ENCODE measurements at places on chromosomes 2 and 18. TPM values are rescaled to one million over a fixed set of nuclear protein-coding genes. Genes with fewer than 3 reads are reported as not detected.

DNA sequence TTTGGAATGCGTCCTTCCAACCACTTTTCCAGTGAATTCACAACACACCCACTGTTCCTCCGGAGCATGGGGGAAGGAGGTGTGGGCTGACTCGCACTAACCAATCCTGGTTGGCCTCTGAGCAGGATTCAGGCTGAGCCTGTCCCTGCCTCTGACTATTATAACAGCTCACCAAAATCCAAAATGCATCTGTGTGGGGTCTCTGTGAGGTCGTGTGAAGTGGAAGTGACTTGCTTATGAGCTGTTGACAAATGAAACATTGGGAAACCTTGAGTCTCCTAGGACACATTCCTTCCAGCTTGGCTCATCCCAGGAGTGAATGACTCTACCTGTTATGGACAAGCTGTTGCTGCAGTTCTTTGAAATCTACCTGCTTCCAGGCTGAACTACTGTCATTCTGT is 1.5 kb downstream of the CIDEA start:
- no peak overlapping the region for H3K27ac ChIP-seq
- no peak for DNase-seq
- H3K36me3 ChIP-seq = no peaks in the 10 kb centered on the region
- H3K4me1 ChIP-seq = no peaks in the 10 kb centered on the region
- H3K27me3 ChIP-seq = peaks cover 77% of the 10 kb centered on the region

- no peak overlapping the region for H3K27ac ChIP-seq
- H3K36me3 ChIP-seq = peaks cover 5% of the 10 kb centered on the region
- H3K27me3 ChIP-seq = no peaks in the 10 kb centered on the region
Measured at GRCh38 chr2:185998562-185999070, 260.0 kb downstream of the FSIP2 start.

DNA sequence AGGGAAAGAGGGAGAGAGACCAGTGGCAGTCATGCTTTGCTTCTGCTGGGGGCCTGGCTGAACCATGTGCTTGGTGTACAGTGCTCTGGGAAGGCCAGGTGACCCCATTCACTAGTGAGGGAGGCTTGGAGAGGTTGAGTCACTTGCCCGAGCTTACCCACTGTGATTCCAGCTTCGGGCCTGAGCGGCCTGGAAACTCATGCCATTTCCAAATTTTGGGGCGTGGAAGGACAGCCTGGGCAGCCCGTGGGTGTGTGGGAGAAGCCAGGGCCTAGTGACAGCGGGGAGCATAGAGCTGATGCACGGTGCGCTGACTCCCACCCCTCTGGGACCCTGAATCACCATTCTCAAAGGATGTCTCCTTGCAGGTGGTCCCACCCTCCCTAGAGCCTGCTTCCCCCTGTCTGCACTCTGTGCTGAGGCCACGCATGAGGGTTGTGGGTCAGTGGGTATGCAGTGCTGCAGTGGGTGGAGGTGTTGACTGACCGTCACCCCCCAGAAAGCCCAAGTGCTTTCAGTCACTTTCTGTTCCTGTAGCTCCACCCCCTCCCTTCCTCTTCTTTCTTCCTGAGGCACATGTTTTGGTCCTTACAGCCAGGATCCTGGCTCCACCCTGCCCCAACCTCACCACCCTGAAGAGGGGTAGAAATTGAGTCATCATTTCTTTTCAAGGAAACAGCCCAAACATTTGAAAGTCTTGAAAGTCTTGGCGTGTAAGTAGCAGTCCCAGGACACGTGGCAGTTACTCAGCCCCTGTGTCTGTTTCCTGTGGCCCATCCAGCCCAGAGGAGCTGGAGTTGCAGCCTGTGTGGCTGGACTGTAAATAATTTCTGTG is 69.3 kb upstream of the MCFD2 start:
- peaks cover 33% of the 10 kb centered on the region for H3K36me3 ChIP-seq
- peaks cover 67% of the 10 kb centered on the region for H3K4me1 ChIP-seq
- peak overlapping the region; percentile 65 for H3K4me3 ChIP-seq

DNA sequence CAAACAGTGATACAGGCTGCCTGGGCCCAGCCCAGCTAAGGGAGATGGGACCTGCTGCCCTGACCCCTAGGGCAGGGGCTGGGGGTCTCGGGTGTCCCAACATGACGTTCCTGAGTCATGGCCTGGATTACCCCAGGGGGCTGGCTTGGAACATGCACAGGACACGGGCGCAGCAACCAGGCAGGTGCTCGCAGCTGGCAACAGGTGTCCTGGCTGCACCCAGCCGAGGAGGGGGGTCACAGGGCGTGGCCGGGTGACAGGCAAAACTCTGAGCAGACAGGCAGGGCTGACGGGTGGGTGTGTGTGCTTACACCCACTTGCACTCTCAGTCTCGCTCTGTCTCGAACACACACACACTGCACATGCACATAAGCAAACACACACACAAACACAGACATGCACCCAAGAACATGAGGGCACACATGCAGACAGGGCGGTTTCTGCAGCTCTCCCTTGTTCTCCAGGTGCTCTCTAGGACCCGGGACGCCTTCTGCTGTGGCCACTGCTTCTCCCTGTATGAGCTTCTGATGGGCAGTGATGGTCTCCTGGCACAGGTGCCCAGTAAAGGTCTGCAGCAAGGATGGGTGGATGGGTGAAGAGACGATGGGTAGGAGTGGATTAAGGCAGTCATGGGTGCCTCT is 33.7 kb upstream of the TAF1B start:
- peaks cover 5% of the 10 kb centered on the region for H3K4me1 ChIP-seq
- no peak for DNase-seq
- H3K4me3 ChIP-seq = no peak overlapping the region
- H3K27ac ChIP-seq = no peak overlapping the region
- no peaks in the 10 kb centered on the region for H3K36me3 ChIP-seq
- H3K27me3 ChIP-seq = no peaks in the 10 kb centered on the region

GRCh38 chr2:134370655-134371445 is 117.0 kb downstream of the MGAT5 start:
- no peak for DNase-seq
- no peaks in the 10 kb centered on the region for H3K27me3 ChIP-seq
- H3K36me3 ChIP-seq = peaks cover 2% of the 10 kb centered on the region
- H3K4me1 ChIP-seq = peaks cover 31% of the 10 kb centered on the region
- H3K4me3 ChIP-seq = no peak overlapping the region

GRCh38 chr2:157231476-157231875 is 26.0 kb upstream of the GALNT5 start:
- no peak overlapping the region for H3K27ac ChIP-seq
- peaks cover 17% of the 10 kb centered on the region for H3K27me3 ChIP-seq
- no peak for DNase-seq
- no peaks in the 10 kb centered on the region for H3K4me1 ChIP-seq
- H3K36me3 ChIP-seq = no peaks in the 10 kb centered on the region

GRCh38 chr2:290090-290722 is 2.3 kb upstream of the ALKAL2 start:
- H3K4me3 ChIP-seq = peak overlapping the region; percentile 86
- no peak overlapping the region for H3K27ac ChIP-seq
- H3K4me1 ChIP-seq = no peaks in the 10 kb centered on the region
- no peaks in the 10 kb centered on the region for H3K36me3 ChIP-seq

- no peak overlapping the region for H3K27ac ChIP-seq
- DNase-seq = no peak
- H3K36me3 ChIP-seq = no peaks in the 10 kb centered on the region
- H3K4me3 ChIP-seq = no peak overlapping the region
Measured at GRCh38 chr2:9745153-9745899, 97.9 kb upstream of the TAF1B start.

DNA sequence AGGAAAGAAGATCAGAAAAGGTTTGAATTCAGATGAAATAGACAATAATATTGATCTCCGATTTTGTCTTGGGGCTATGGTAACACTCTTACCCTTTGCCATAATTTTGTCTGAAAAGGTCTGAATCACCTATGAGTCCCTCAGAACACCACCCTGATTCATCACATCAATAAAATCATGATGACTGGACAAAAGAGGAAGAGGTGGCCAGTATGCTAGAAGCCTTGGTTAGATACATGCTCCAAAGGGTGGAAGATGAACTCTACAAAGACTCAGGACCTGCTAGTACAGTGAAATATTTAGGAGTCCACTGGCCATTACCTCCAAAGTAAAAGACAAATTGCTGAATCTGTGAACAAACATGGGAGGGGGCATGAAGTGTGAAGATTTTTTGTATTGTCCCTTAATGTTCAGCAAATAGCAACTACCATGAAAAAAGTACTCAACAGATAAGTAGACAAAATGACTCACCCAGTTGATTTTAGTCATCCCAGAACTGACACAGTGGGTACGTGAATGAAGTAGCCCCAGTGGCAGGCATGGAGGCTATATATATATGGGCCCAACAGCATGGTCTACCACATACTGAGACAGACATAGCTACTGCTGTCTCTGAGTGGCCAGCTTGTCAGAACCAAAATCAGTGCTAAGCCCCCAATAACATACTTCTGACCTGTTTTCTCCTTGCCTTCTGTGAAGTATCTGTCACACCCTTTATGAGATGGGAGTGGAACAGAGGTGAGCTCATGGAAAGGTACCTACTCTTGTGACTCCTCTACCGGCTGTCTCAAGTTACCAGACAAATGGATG is 36.5 kb upstream of the GLS start:
- H3K4me1 ChIP-seq = no peaks in the 10 kb centered on the region
- DNase-seq = no peak
- H3K36me3 ChIP-seq = peaks cover 6% of the 10 kb centered on the region
- no peak overlapping the region for H3K4me3 ChIP-seq
- no peaks in the 10 kb centered on the region for H3K27me3 ChIP-seq

GRCh38 chr2:54949431-54949830 is 100.8 kb downstream of the RTN4 start:
- no peak overlapping the region for H3K4me3 ChIP-seq
- no peak overlapping the region for H3K27ac ChIP-seq
- no peaks in the 10 kb centered on the region for H3K27me3 ChIP-seq
- no peaks in the 10 kb centered on the region for H3K4me1 ChIP-seq
- DNase-seq = no peak

- no peak overlapping the region for H3K27ac ChIP-seq
- DNase-seq = no peak
- peaks cover 5% of the 10 kb centered on the region for H3K27me3 ChIP-seq
- H3K36me3 ChIP-seq = no peaks in the 10 kb centered on the region
- H3K4me3 ChIP-seq = no peak overlapping the region
Measured at GRCh38 chr18:62438402-62438801, 84.4 kb upstream of the ZCCHC2 start.

DNA sequence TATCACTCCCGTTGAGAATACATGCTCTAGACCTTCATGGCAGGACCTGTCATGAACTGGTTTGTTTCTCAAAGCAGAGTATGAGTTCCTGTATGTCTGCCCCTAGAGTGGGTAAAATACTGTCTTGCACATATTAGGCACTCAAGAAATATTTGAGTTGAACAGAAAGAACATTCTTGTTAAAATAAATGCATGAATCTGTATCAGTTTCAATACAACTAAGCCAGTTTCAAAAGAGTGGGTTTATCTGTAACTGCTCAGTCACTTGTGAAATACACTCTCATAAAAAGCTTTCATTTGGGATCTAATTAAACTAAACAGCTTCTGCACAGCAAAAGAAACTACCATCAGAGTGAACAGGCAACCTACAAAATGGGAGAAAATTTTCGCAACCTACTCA is 69.2 kb downstream of the RFTN2 start:
- no peaks in the 10 kb centered on the region for H3K36me3 ChIP-seq
- no peak overlapping the region for H3K27ac ChIP-seq
- no peaks in the 10 kb centered on the region for H3K4me1 ChIP-seq
- DNase-seq = no peak

DNA sequence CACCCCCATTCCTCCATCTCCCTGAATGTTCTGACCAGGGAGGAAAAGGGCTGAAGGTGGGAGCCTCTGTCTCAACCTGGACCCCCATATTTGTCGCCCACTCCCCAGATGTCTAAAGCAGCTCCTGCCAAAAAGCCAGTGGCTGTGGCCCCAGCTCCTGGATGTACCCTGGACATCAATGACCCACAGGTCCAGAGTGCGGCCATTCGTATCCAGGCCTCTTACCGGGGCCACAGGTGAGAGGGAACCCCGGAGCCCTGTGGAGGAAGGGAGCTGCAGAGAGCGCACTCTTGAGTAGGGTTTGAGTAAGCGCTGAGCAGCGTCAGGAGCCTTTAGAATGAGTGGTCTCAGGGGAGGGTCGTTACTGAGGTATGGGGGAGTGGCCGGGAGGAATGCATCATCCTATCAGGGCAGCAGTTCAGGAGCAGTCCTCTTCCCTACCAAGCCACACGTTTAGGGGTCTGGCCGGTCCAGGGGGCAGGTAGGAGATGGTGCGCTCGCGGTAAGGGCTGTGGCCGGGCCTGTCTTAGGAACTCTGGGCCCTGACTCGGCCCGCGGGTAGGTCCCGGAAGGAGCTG is 2.4 kb upstream of the GMPPA start:
- H3K4me3 ChIP-seq = peak overlapping the region; percentile 68
- H3K27me3 ChIP-seq = peaks cover 70% of the 10 kb centered on the region
- peaks cover 2% of the 10 kb centered on the region for H3K36me3 ChIP-seq
- H3K27ac ChIP-seq = no peak overlapping the region
- peaks cover 24% of the 10 kb centered on the region for H3K4me1 ChIP-seq

DNA sequence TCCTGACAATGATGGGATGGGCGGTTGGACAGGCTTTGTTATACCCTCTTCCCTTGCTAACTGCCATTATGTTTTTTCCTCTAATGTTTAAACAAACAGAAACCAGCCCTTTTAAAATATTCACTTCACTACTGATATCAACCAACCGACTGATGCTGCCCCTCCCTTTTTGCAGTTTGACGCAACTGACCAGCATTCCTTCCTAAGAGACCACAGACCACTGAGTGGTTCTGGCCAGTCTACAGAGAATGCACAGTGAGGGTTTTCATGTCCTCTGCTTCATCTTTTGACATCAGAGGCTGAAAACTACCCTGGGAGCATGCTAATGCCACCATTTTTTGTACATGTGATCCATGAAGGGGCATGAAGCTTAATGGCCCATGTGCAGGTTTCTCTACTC is 85.3 kb downstream of the CYP26B1 start:
- DNase-seq = no peak
- peaks cover 8% of the 10 kb centered on the region for H3K27me3 ChIP-seq
- H3K27ac ChIP-seq = no peak overlapping the region
- H3K36me3 ChIP-seq = no peaks in the 10 kb centered on the region
- no peak overlapping the region for H3K4me3 ChIP-seq

DNA sequence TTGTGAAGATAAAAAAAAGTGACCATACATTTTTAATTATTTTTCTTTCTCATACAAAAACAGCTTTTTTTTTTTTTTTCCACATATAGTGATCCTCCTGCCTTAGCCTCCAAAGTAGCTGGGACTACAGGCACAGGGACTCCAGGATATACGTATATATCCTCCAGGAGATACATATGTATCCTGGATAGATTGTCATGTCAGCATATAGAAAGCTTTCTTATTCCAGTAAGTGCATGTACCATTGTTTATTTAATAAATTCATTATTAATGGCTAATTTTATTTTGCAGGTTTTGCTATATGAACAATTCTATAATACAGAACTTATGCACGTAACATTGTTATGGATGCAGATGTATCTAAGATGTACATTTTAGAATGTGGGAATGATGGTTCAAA is 138.7 kb downstream of the DOK6 start:
- H3K4me3 ChIP-seq = no peak overlapping the region
- peaks cover 16% of the 10 kb centered on the region for H3K27me3 ChIP-seq
- H3K4me1 ChIP-seq = no peaks in the 10 kb centered on the region
- no peaks in the 10 kb centered on the region for H3K36me3 ChIP-seq
- no peak overlapping the region for H3K27ac ChIP-seq

- H3K27me3 ChIP-seq = no peaks in the 10 kb centered on the region
- DNase-seq = peak; percentile 91
- H3K4me3 ChIP-seq = peak within 1 kb of the TSS; percentile 97
- H3K36me3 ChIP-seq = peaks cover 19% of the 10 kb centered on the region
- peaks cover 75% of the 10 kb centered on the region for H3K4me1 ChIP-seq
Measured at GRCh38 chr2:219177552-219178376, at the start of gene RETREG2. Gene RETREG2 (plus strand): TSS chr2:219178275. CDS start chr2:219178353, 78 bp downstream.

Gene ERICH2
- not detected for total RNA-seq

Gene ABCB11
- not detected for total RNA-seq

Gene LIMS4
- not detected for total RNA-seq

Gene KCNS3
- not detected for total RNA-seq

Gene IMPA2
- total RNA-seq = 7.8 TPM

Gene MAPK4
- not detected for total RNA-seq

Gene VAMP5
- 24.6 TPM for total RNA-seq

Gene TXNDC2
- total RNA-seq = not detected

Measured in naive thymus-derived CD8-positive, alpha-beta T cell (primary cell).